Suppressor macrophage treated with lipopolysaccharide for 1 hour (primary cell): ENCODE measurements at places on chromosomes 12 and 14.

DNA sequence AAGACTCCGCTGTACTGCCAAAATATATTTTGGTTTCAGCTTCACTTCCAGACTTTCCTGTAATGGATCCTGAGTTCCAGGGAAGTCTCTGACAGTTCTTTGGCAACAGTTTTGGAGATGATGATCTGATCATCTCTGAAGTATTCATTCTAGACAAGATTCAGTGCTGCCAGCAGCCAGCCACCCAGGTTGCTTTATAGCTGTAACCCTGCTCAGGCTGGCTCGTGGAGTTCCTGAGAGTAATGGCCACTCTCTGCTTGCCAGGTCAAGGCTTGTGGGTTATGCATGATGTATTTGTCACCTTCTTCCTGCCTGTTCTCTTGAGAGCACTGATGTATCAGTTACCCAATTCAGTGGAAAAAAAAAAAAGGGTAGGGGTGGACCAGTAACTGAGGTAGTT is 124.3 kb downstream of the PPHLN1 start:
- no peak for DNase-seq

GRCh38 chr12:41515953-41516352 is 327.8 kb downstream of the PDZRN4 start:
- DNase-seq = no peak

DNA sequence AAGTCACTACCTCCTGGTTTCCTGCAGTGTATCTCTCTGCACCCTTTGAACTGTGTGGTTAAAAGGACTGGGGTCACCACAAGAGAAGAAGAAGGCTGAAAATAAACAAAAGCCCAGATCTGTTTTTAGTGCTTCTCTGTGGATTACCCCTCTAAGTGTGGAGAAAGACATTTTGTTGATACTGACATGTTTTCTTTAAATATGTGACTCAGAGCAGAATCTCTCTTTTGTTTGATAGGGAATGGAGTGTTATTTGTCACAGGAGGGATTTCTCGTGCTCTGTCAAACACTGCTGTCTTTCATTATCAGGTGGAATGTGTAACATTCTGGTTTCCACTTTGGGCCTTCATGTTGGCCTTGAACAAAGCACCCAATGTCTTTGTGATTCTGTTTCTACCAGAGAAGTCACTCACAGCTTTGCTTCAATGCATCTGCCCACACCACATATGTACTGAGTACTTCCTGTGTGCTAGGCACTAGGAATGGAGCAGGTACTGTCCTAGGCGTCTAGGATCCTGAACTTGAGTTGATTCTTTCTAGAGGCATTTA is 82.1 kb downstream of the PLXNC1 start:
- DNase-seq = no peak

GRCh38 chr12:60173224-60174170 is 577.7 kb downstream of the SLC16A7 start:
- no peak for DNase-seq

GRCh38 chr14:45902241-45902640 is 649.2 kb upstream of the MIS18BP1 start:
- no peak for DNase-seq

GRCh38 chr12:68536885-68537485 is 73.7 kb upstream of the RAP1B start:
- DNase-seq = no peak

GRCh38 chr12:65330331-65330730 is 51.8 kb downstream of the MSRB3 start:
- DNase-seq = no peak

DNA sequence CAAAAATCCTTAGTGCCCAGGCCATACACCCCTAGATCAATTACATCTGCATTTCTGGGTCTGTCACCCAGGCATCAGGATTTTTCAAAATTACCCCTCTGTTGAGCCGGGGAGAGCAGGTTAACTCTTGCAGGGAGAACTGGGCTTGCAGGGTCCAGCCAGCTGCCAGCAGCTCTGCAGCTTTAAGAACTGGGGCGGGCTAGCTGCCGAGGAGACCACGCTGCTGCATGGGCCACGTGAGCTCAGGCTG is at the start of gene DGLUCY:
DGLUCY (plus strand) TSS at position 245 of the 250 bp plus-strand sequence. CDS start 46,222 bp downstream, outside the sequence.
- DNase-seq = peak; percentile 81

GRCh38 chr12:41234692-41235091 is 46.6 kb downstream of the PDZRN4 start:
- DNase-seq = no peak

- no peak for DNase-seq
Observed at GRCh38 chr14:52545584-52546317, 6.6 kb downstream of the TXNDC16 start.

DNA sequence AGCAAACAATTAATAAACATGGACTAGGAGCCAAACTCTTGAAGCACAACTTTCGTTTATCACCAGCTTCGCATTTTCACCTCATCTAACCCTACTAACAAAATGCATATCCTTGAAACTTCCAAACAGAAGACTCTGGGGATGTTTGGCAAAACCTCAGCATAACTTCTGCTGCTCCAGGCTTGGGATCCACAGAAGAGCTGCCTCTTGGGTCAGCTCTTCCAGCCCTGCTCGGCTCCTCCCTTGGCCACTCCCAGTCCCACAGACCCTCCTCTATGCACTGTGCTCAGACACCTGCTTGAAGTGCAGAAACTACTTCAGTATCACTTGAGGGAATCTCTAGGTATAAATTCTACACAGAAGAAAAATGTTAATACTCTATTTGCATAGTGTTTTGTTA is 110.0 kb upstream of the AMIGO2 start:
- no peak for DNase-seq

DNA sequence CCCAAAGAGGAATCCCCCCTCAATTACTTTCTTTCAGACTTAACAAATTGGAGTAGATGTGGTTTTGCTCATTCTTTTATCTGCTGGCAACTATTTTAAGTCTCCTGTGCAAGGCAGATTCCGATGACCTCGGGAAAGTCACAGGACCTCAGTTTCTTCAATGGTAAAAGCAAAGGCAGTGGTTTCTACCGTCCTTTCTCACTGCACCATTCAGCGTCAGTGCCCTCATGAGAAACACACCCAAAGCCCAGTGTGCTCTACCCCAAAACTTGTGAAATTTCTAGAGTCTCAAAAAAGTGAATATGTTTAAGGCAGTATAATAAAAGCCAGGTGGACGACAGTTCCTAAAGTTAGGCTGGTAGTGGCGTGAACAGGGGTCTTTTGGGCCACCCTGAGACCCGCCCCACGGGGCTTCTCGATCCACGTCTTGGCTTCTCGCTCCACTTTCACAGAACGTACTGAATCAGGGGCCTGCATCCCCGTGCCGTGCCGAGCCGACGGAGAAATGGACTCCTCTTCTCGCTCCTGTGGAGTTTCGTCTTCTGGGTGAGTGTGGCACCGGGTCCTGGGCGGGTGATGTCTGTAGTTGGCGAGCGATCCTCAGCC is 1.3 kb upstream of the ARHGAP5 start:
- DNase-seq = peak; percentile 12

DNA sequence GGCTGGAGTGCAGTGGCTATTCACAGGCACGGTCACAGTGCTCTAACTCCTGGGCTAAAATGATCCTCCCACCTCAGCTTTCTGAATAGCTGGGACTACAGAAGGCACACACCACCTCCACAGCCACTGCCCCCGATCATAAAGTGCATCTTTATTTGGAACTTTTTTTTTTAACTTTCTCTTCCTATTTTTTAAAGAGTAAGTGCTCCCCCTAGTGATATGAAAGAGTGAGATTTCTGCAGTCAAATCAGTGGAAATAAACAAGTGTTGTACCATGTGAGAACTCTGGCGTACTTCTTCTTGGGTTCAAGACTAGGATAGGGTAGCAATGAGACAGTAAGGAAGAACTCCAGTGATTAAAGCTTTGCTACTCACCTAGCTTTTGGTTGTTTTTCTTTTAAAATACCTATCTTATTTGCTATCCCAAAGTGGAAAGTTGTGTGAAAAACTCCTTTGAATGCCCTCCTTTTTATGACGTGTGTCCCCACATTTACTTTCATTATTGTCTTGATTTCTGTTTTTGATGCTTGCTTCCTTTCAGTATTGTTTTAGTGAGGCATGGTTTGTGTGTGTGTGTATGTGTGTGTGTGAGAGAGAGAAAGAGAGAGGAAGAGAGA is 6.6 kb downstream of the PPP4R4 start:
- peak; percentile 77 for DNase-seq

DNA sequence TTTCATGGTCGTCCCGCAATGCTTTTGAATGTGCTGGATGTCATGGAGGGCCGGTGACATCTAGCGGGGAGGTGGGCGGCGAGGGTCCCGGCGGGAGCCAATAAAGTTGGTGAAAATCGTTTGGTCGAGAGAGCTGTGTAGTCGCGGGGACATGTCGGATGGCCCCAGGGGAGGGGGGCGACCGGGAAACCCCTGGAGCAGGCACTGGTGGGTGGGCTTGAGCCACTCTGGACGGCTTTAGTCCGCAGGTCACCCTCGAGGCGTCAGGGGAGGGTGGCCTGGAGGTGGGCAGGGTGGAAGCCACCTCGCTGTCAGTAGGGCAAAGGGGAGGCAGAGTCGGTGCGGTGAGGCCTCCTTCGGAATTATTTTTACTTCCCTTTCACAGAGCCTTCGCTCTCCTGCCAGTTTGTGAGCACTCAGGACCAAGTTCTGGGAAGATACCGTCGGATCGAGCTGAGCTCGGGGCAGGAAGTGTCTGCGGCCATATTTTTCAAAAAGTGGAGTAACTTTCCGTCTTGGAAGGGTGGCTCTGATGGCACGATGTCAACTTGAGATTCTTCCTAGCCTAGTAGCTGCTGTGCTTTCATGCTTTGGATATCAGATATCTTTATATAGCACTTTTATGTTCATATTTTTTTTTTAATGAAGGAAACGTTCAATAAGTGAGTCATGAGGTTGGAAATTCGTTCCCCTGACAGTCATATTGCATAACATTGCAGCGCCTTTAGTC is 28.2 kb downstream of the WBP11 start:
- peak; percentile 71 for DNase-seq

GRCh38 chr12:69966409-69966808 is 141.4 kb downstream of the MYRFL start:
- DNase-seq = no peak

DNA sequence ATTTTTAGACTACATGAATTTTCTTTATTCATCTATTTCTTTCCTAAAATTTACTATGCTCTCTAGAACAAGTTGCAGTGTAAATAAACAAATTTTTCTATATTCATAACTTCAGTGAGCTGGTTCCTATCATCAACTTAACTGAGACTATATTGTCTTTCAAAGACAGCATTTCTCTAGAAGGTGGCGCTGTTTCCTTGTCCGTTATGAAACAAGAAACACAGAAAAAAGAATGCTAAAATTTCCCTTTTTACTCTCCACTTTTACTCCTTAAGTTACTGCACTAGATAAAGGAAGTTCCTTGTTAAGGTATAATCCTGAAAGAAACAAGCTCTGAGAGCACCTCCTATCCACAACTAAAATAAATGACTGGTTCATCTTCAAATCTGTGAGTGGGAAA is 8.2 kb upstream of the CLEC2A start:
- peak; percentile 76 for DNase-seq

DNA sequence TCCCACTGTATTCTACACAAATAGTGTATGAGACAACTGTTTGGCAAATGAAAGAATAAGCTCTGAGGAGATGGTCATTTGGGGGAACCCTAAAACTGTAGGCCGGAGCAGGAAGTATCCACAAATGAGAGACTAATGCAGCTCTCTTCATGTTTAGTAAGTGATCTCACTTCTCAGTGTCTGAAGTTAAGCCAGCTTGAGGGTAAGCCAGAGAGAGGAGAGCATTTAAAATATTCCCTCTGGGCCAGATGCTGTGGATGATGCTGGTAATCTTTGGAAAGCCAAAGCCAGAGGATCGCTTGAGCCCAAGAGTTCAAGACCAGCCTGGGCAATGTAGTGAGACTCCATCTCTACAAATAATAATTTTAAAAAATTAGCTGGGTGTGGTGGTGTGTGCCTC is 130.6 kb upstream of the SINHCAF start:
- DNase-seq = no peak

DNA sequence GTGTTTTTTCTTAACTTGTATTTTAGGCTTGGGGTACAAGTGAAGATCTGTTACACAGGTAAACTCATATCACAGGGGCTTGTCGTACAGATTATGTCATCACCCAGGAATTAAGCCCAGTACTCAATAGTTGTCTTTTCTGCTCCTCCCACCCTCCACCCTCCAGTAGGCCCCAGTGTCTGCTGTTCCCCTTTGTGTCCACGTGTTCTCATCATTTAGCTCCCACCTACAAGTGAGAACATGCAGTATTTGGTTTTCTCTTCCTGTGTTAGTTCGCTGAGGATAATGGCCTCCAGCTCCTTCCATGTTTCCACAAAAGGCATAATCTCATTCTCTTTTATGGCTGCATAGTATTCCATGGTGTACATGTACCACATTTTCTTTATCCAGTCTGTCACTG is 166.7 kb downstream of the RIMBP2 start:
- DNase-seq = no peak

DNA sequence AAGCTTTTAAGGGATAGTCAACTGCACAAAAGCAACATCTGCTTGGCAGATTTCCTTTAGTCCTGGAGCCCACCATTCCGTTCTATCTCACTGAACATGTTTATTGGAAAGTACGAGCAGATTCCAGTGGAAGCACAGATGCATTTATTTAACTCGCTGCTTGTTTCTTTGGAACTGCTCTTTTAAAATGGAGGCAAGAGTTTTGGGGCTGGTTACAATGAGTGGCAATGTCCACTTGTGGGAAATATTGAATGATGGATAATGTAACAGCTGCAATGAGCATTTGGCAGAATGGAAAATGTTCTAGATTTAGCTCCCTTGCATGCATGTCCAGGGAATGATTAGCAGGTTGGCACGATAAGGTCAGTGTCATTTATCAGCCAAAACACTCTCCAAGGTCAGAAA is 163.0 kb downstream of the ATP23 start:
- DNase-seq = no peak

DNA sequence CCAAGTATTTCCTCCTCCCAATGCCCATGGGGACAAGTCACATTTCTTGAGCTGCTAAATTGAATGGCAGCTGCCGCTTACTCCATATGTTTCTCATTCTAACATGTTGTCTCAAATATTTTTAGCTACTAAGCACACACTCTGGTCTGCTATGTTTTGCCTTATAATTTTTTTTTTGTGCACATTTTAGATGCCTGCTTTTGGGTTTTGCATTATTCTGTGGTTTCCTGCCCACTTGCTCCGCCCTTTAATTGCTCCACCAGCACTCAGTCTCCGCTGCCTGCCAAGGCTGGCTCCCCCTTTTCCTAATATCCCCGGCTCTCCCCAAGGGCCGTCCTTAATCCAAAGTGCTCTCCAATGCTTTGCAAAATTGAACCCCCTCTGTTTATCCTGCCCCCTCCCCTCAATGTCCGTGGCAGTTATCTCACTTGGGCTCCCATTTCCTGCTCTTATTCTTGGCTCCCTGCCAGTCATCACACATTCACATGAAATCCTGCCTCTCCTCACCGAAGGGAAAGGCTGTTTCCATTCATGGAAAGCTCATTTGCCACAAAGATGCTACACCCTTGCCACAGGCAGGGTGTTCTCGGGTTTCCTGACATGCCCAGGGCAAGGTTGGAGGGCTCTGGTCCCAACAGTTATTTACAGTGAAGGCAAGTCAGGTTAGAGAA is 79.4 kb downstream of the C12orf75 start:
- DNase-seq = peak; percentile 19

GRCh38 chr12:19771858-19772257 is 332.6 kb downstream of the AEBP2 start:
- no peak for DNase-seq

- peak; percentile 72 for DNase-seq
Observed at GRCh38 chr14:55454264-55455002, 14.0 kb upstream of the TBPL2 start.
